A549 treated with dexamethasone at 1 μM for 4 hours (cell line): ENCODE measurements at places on chromosomes 1 and 21. TPM values are rescaled to one million over a fixed set of nuclear protein-coding genes. Genes with fewer than 3 reads are reported as not detected.

Gene LCE1B
- total RNA-seq, result 0.08 TPM in 1 of 5 replicates, not detected in the others

Gene ALPL
- 0.30 to 0.53 TPM (median 0.43 TPM) in 5 replicates for total RNA-seq

Gene CCDC27
- total RNA-seq, result not detected in 5 replicates

Gene AMY2A
- total RNA-seq, result not detected in 5 replicates

Gene SYNJ1
- total RNA-seq, result 1.5 to 3.3 TPM (median 2.9 TPM) in 5 replicates

Gene DCDC2B
- not detected in 5 replicates for total RNA-seq

Gene BRINP3
- not detected in 5 replicates for total RNA-seq

Gene GJA5
- total RNA-seq, result 0.06 to 0.12 TPM in 2 of 5 replicates, not detected in the others

Gene TMEM240
- total RNA-seq, result 0.20 to 0.52 TPM (median 0.37 TPM) in 5 replicates

Gene CR1L
- 0.18 TPM in 1 of 5 replicates, not detected in the others for total RNA-seq

Gene FCN3
- total RNA-seq, result not detected in 5 replicates

Gene LIN9
- 6.3 to 8.3 TPM (median 6.8 TPM) in 5 replicates for total RNA-seq

Gene FCRL3
- not detected in 5 replicates for total RNA-seq

Gene E2F2
- 2.2 to 3.3 TPM (median 2.9 TPM) in 5 replicates for total RNA-seq

Gene CA6
- total RNA-seq, result not detected in 5 replicates

Gene FTCD
- 0.16 to 0.33 TPM (median 0.19 TPM) in 3 of 5 replicates, not detected in the others for total RNA-seq

Gene C1QC
- total RNA-seq, result not detected in 5 replicates

Gene RIMKLA
- total RNA-seq, result 0.25 to 0.98 TPM (median 0.47 TPM) in 5 replicates

Gene GBP2
- 0.71 to 1.1 TPM (median 0.88 TPM) in 5 replicates for total RNA-seq

Gene OR14A2
- not detected in 5 replicates for total RNA-seq

Gene ZSWIM5
- 0.36 to 0.71 TPM (median 0.57 TPM) in 5 replicates for total RNA-seq

Gene FAM72C
- total RNA-seq, result 4.6 to 6.2 TPM (median 5.7 TPM) in 5 replicates

Gene TMCO4
- total RNA-seq, result 5.9 to 7.4 TPM (median 7.0 TPM) in 5 replicates

Gene NUAK2
- 20.1 to 28.2 TPM (median 26.9 TPM) in 5 replicates for total RNA-seq

Gene LAMC2
- 16.0 to 21.3 TPM (median 17.9 TPM) in 5 replicates for total RNA-seq

Gene PRAMEF6
- total RNA-seq, result not detected in 5 replicates

Gene CAPN8
- 0.81 to 2.0 TPM (median 2.0 TPM) in 5 replicates for total RNA-seq

Gene PALMD
- 0.16 to 0.27 TPM (median 0.19 TPM) in 5 replicates for total RNA-seq

Gene HJV
- not detected in 5 replicates for total RNA-seq

Gene FAM131C
- 12.6 to 20.3 TPM (median 19.8 TPM) in 5 replicates for total RNA-seq

Gene RHBG
- total RNA-seq, result not detected in 5 replicates

Gene DCST1
- 0.05 to 0.06 TPM (median 0.06 TPM) in 3 of 5 replicates, not detected in the others for total RNA-seq

Gene IL10
- not detected in 5 replicates for total RNA-seq

Gene PCSK9
- 1.8 to 3.2 TPM (median 2.5 TPM) in 5 replicates for total RNA-seq

Gene UCHL5
- 38.2 to 49.1 TPM (median 45.2 TPM) in 5 replicates for total RNA-seq

Gene LEFTY1
- total RNA-seq, result 0.61 to 2.0 TPM (median 1.3 TPM) in 5 replicates

Gene CENPL
- total RNA-seq, result 12.6 to 16.0 TPM (median 14.1 TPM) in 5 replicates

Gene FAAH
- 0.48 to 1.2 TPM (median 0.79 TPM) in 5 replicates for total RNA-seq

Gene ZNF593
- 46.6 to 63.3 TPM (median 55.0 TPM) in 5 replicates for total RNA-seq

Gene TPTE
- total RNA-seq, result not detected in 5 replicates
